IPS DF 6.9 (cell line): ENCODE measurements at places on chromosomes 1 and 21.

GRCh38 chr21:32844653-32845436, 73.3 kb upstream of the PAXBP1 start:
- no peak for DNase-seq

DNA sequence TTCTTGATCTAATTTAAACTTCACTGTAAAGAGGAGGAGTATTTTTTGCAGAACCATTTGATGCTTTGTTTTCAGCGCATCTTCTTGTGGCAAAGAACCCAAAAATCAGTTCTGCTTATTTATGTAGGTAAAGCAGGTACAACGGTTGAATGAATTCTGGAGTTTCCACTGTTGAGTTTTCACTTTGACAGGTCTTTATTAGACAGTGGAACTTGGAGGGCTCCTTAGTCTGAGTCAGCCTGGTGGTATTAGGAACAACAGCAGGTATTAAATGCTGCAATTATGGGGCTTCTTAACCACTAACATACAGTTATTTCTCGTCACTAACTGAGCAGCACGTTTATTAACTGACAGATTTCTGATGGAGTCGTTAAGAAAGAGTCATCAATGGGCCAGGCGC, 1.2 kb downstream of the LRIG2 start:
- DNase-seq: no peak

DNA sequence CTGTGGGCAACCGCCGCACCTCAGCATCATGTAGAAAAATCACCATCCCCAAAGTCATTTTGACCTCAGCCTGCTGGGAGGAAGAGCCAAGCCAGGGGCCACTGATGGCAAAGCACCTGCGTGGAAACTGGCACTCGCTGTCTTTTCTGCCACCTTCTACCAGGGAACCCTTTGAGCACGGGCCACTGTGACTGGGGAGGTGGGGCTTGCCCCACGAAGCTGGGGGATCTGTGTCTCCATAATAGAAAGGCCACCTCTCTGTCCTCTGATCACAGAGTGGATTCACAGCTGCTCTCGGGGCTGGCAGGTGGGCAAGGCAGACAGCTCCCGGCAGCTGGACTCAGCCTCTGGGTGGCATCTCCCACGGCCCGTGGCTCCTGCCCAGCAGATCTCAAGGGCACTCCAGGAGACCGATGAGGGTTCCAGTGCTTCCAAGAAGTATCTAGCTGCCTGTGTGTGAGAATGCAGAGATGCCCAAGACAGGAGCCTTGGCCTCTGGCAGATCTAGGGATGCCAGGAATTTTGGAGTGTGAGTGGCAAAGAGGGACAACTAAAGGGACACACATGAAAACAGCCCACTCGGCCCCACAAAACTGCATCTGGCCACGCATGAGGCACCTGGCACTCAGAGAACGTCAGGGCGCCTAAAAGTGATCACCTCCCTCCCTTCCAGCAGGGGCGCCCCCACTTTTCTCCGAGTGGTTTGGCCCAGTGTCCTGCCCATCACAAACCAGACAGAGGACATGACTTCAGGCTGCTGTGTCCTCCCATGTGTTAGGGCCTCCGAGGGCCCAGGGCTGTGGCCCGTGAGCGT, 102.6 kb downstream of the PDE9A start:
- no peak for DNase-seq

GRCh38 chr1:102821707-102822106, 286.6 kb downstream of the COL11A1 start:
- DNase-seq: no peak

GRCh38 chr1:41805771-41806471, 112.8 kb downstream of the HIVEP3 start:
- DNase-seq: no peak

- DNase-seq: no peak
Observed at GRCh38 chr1:14222086-14222485, 376.4 kb upstream of the KAZN start.

- DNase-seq: no peak
Observed at GRCh38 chr1:58390091-58390490, 156.4 kb downstream of the OMA1 start.
